ENCODE measurements at places on chromosomes 1 and 21.
A peak's percentile ranks its signal among the peaks of the same experiment; 100 is the strongest.

GRCh38 chr1:73516451-73516850 lies 681.5 kb downstream of the LRRIQ3 start:
- no peak for DNase-seq

GRCh38 chr1:152392909-152393308 lies 21.2 kb downstream of the CRNN start:
- DNase-seq = no peak

DNA sequence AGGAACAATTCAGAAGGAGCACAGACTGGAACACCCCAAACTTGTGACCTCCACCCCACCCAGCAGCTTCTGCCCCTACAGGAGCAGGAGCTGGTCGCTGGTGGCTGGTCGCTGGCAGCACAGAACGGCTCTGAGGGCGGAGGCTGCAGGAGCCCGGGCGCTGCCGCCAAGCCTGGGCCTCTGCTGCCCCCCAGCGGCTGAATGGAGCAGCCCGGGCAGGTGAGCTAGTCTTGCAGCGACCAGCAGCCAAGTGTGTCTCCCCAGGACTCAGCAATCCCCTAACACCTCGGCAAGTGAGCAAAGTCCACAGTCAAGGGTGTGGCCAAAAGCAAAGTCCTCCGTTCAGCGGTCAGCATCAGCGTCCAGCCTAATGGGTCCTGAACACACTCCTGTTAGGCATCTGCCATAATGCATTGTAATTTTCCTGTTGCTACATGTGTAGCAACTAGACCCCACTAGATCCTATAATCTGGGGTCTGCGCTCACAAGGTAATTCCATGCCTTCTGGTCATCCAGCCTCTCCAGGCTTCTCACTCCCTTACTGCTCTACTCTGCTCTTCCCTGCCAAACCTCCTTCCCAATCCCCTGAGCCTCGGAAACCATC lies 12.1 kb upstream of the GJB5 start:
- DNase-seq = peak; percentile 88

DNA sequence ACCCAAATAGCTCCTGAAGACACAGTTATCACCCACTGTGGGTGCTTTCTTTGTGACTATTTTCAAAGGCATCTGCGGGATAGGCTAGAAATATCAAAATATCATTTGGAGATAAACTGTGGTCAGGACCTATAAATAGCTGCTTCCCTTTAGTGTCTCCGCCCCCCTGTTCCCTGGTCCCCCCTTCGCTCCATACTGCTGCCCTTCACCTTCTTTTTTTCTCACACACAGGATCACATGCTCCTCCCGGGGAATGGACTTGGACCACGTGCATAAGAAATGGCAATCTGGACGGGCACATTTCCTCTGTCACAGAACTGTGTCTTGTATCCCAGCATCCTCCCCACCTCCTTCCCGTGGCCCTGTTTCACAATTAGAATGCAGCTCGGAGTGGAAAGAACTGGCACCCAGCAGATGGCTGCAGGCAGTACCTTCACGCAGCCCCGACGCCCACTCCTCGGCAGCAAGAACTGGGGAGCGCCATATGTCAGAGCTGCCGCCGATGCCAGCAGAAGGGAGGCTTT lies 68.8 kb upstream of the SSX2IP start:
- DNase-seq = peak; percentile 43

DNA sequence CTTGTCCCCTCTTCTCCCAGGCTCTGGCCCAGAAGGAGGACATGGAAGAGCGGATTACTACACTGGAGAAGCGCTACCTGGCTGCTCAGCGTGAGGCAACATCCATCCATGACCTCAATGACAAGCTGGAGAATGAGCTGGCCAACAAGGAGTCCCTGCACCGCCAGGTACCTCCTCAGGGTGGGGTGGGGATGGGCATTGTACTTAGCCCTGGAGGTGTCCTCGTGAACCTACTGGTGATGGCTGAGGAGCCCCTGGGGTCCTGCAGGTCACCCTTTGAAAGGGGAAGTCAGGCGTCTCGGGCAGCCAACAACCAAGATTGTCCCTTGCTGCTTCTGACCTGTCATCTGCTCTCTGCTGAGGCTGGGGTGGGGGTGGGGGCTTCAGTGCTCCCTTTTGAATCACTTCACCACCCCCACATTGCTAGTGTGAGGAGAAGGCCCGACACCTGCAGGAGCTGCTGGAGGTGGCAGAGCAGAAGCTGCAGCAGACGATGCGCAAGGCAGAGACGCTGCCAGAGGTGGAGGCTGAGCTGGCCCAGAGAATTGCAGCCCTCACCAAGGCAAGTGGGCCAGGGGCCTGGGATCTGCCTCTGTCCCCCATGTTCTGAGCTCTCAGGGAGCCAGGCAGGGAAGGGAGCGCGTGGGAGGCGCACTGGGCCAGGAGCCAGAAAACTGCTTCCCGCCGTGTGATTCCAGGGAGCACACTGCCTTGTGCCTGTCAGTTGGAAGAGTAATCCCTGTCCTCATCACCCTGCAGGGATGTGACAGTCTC lies 19.7 kb downstream of the PPFIA4 start:
- DNase-seq = no peak

Data from stimulated activated CD4-positive, alpha-beta T cell treated with anti-CD3 and anti-CD28 coated beads, Interleukin-15, amount 100 ng/mL, for 24 hours (primary cell).